ENCODE measurements at places on chromosomes 6 and 20. TPM values are rescaled to one million over a fixed set of nuclear protein-coding genes. Genes with fewer than 3 reads are reported as not detected.

Gene WFDC10B
- polyA plus RNA-seq = not detected

Gene PKIB
- 1.7 TPM for polyA plus RNA-seq

Gene RBBP8NL
- polyA plus RNA-seq = 1.9 TPM

Gene EYS
- polyA plus RNA-seq = 0.79 TPM

Gene ECT2L
- polyA plus RNA-seq = 0.42 TPM

Gene ADGB
- 0.65 TPM for polyA plus RNA-seq

Gene HCK
- 3.2 TPM for polyA plus RNA-seq

Gene C4B
- 22.1 TPM for polyA plus RNA-seq

Gene WFDC5
- not detected for polyA plus RNA-seq

Gene CRISP3
- 0.37 TPM for polyA plus RNA-seq

Gene SASH1
- polyA plus RNA-seq = 27.3 TPM

Gene PBOV1
- 0.06 TPM for polyA plus RNA-seq

GRCh38 chr20:20192366-20192765, 140.0 kb downstream of the CFAP61 start:
- DNase-seq = no peak

DNA sequence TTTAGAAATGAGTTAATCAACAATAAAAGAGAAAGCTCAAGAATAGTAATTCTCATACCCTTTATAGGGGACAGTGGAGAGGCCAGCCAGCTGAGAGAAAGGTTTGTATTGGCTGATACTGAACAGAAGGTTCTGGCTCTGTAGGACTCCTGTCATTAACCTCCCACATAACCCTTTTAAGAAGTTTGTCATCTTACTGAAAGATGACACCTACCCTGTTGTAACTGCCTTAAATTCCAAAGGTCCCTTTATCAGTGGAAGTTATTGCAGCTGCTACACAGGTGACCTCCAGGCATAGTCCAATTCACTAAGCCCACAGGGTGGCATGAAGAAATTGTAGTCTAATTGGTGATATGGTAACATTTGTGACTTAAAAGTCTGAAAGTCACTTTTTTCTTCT, 790.1 kb downstream of the TENT5A start:
- DNase-seq = no peak

DNA sequence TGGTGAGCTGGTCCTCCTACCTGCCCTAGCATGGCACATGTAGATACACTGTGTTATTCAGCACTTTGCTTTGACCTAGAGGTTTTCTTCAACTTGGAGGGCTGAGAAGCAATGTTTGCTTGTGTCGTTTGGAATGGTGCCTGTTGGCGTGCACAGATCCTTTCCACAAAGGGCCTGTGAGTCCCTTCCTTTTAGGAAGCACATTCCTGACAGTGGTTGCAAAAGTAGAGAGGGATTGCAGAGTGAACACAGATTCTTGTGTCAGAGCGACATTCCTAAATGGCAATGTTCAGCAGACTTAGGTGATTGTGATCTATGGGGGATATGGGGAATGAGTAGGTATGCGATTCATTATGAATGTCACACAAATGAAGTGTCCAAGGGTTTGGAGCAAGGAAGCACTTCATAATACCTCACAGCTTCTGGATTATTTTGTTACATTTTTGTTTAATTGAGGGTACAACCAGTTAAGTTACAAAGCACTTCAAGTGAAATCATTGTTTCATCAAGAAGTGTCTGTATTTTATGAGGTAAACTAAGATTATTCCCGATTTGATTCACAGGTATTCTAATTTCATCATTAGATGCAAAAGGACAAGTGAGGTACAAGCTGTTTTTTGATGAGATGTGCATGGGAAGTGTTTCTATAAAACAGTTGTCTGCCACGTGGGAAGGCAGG, 713 bp upstream of the RNF144B start:
- DNase-seq = no peak

DNA sequence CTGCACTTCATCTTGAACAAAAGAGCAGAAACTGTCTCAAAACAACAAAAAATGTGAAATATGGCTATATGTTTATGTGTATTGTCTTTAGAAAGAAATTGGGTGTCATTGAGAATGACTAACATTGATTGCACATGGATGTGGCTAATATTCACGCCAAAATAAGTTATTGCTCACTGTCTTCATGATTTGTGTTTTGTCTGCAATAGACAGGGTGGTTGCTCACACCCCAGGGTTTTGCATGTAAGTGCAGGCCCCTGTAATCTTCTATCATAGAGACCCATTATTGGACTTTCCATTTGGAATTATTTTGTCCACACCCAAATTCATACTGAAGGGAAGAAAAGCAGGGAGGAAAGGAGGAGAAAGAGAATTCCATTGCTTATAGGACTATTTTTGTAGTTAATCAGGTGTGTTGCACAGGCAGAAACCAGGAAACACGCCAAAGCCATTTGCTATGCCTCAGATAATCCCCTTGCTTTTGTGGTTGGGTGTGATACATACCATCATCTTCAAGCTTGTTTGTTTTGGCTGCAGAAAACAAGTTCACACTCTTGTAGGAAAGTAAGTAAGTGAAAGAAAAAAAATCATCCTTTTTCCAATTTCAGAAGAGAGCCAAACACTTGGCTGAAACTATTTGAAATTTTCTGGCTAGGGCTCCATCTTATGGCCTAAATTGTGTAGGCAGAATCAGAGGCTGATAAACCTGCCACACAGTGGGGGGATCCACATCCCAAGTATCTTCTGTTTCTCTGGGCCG, 214.1 kb downstream of the COL12A1 start:
- no peak for DNase-seq

- DNase-seq = no peak
Observed at GRCh38 chr6:1068905-1069304, 243.0 kb upstream of the FOXQ1 start.

DNA sequence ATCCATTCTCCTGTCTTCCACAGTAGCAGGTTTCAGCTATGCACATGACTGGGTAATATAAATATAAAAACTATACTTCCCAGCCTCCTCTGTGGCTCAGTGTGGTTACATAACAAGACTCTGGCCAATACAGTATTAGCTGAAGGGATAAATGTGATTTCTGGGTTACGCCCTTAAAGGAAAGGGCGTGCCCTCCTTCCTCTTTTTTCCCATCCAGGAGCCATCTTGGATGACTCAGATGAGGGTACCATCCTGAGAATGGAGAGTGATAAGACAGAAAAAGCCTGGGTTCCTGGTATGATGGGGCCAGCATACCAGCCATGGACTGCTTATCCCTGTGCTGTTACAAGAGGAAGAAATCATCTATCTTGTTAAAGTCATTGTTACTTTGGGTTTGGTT, 123.3 kb downstream of the NFATC2 start:
- no peak for DNase-seq

DNA sequence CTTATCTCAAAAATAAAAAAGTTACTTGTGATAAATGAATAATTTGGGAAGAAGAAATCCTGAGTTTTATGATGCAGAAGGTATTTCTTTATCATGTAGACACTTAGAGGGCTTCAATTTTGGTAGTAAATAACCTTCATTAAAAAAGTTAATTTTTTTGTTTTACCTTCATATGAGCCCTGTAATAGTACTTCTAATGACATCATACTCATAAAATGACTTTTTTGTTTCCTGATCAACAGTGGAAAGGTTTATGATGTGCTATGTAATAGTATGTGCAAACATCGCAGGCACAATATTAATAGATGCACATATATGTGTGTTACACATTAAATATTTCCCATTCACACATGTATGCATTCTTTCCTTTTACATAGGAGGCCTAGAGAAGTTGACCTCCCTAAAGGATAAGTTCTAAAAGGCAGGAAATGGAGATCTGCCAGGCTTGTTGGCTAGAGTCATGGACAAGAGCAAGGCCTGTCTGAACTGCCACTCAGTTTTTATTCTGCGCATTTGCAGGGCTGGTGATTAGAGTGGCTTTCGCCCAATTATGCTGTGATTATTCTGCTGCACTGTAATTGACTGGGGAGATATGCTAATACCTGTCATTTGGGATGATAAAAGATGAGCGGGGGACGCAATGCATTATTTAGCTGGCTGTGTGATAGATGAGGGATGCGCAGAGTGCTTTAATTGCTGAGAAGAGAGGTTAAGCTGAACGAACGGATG, 272.6 kb downstream of the TMEM242 start:
- DNase-seq = no peak

DNA sequence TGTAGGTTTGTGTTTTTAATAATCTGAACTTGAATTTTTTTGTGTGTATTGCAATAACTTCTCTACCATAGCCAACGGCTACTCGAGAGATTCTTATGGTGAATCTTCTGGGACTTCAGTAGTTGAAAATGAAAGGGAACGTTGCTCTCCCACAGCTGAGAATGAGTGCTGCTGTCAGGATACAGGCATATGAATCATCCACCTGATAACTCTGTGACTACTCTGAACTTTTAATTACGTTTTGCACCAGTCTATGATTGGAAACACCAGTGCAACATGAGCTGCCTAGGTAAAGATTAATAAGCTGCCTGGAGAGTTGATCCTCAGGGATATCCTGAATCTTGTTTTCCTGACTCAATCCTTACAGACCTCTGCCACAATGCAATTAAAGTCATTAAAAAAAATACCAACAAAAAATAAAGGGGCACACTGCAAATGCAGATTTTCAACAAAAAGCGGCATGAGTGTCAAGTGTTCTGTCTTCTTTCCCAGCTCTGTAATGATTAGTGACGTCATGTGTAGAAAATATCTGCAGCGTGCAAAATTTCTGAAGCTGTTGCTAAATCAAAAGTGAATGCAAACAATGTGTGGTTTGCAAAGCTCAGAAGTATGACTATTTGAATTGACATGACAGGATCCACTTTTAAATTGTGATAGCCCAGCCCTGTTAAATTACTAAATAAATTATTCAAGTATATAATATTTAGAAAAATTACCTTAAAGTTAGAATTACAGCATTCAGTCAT, 432.2 kb downstream of the HTR1B start:
- no peak for DNase-seq

GRCh38 chr20:2133318-2134183, 31.9 kb downstream of the STK35 start:
- DNase-seq = no peak

DNA sequence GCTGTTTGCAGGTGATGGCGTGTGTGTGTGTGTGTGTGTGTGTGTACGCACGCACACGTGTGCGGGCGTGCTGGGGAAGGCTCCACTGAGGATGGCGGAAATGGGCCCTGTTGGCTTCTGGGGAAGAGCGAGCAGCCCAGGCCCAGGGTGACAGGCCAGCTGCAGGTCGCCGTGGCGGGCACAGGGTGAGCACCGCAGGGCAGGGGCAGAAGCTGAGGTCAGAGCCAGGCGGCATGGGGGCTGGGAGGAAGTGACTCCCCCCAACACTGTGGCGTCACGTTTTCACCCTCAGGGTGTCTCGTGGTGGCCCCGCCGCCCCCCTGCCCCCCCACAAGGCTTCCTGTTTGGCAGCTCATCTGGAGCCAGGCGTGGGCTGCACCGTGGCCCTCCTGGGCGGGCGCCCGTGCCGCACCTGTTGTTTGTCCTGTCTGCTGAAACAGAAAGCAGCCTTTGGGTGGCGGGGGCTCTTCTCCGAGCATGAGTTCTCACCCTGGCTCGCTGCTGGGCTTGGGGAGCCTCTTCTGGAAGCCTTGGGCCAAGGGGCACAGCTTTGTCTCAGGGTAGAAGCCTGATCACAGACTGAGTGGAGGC, 7.1 kb downstream of the RBM38 start:
- no peak for DNase-seq

DNA sequence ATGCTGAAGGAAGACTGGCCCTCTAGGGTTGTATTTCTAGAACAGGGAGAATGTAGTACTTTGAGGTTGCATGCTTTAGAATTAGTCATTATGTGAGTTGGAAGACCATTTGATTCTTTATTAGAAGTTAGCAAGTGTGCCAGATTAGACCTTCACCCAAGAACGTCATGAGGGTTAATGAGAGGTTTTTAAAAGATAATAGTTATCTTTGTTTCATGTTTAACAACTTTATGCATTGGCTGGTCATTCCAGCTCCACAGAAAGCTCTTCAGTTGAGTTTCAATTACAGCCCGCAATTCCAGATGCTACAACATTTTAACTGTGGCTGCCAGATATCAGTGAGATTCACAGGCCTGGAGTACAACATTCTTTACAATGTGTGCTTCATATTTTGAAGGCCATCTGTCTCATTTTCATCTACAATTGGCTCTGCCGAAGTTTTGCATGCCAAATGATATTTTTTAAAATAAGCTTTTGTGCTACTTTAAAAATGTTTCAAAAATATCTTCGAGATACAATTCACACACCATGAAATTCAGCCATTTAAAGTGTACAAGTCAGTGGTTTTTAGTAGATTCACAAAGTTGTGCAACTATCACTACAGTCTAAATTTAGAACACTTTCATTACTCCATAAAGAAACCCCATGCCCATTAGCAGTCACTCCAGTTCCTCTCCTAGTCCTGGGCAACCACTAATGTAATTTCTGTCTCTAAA, 61.1 kb upstream of the FBXO30 start:
- no peak for DNase-seq

DNA sequence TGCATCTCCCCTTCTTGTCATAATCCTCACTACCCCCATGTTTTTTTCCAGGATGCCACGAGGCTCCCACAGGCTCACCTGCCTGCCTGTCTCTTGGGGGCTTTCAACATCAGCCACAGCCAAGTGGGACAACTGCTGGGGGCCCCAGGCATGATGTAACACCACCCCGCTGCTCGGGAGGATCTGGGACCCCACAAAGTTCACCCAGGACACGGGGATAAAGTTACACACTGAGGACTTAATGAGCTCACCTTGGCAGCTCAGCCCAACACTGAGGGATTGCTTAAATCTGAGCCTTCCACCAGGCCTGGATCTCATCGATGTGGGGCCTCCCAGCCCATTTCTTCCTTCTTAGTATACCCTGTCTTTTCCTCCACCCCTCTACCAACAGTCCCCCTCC, 56.4 kb upstream of the NNAT start:
- no peak for DNase-seq

DNA sequence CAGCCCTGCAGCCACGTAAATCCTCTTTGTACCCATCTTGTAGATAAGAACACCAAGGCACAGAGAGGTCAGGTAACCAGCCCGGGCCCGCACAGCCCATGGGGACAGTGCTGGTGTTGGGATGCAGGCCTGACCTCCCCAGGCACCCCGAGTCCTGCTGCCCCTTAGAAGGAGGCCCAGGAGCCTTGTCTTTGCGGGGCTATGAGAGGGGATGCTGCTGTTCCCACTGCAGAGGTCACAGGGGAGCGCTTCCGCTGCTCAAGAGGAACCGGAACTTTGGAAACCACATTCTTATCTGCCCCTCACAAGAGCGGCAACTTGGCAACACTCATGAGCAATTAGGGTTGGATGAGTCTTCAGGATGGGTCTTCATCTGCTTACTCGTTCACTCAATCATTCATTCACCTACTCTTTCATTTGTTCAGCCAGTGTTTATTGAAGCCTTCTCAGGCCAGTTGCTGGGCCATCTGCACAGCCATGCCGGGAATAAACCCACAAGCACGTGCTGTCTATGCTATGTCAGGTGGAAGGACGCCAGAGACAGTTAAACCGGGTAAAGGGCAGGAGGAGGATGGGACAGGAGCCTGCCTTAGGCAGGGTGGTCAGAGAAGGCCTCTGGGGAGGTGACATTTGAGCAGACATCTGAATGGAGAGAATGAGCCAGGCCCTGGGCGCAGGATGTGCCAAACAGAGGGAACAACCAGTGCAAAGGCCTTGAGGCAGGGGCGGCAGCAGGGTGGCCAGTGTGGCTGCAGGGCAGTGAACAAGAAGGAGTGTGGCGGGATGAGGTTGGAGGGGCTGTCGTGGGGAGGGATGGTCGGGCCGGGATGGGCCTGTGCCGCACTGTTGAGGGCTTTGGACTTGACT, 60.8 kb downstream of the RBM38 start:
- no peak for DNase-seq
